Naive thymus-derived CD4-positive, alpha-beta T cell (primary cell): ENCODE measurements at places on chromosomes 2 and 18. TPM values are rescaled to one million over a fixed set of nuclear protein-coding genes. Genes with fewer than 3 reads are reported as not detected.

Gene CARF
- 31.2 TPM for total RNA-seq

Gene AGXT
- not detected for total RNA-seq

- no peaks in the 10 kb centered on the region for H3K4me1 ChIP-seq
- no peaks in the 10 kb centered on the region for H3K36me3 ChIP-seq
- no peak overlapping the region for H3K4me3 ChIP-seq
Observed at GRCh38 chr18:36536426-36536825, 238.9 kb downstream of the FHOD3 start.

Gene FAM237A
- total RNA-seq, result not detected

DNA sequence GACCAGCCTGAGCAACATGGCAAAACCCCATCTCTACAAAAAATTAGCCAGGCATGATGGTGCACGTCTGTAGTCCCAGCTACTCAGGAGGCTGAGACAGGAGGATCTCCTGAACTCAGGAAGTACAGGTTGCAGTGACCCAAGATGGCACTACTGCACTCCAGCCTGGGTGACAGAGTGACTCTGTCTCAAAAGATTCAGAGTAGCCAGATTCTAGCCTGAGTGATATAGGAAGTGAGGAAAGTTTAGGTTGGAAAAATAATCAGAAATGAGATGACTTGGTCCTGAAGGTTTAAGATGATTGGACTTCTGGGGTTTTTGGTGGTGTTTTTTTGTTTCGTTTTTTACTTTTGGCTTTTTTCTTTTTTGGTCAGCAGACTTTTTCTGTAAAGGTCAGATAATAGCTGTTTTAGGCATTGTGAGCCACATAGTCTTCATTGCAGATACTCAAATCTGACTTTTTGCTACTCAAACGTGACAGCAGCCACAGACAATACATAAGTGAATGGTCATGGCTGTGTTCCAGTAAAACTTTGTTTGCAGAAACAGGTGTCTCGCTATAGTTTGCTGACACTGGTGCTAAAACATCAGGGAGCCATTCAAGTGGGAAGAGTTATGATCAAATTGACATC is 104.1 kb upstream of the UBXN4 start:
- peaks cover 29% of the 10 kb centered on the region for H3K36me3 ChIP-seq
- no peak for DNase-seq
- no peaks in the 10 kb centered on the region for H3K4me1 ChIP-seq
- no peak overlapping the region for H3K27ac ChIP-seq
- H3K4me3 ChIP-seq, result no peak overlapping the region

DNA sequence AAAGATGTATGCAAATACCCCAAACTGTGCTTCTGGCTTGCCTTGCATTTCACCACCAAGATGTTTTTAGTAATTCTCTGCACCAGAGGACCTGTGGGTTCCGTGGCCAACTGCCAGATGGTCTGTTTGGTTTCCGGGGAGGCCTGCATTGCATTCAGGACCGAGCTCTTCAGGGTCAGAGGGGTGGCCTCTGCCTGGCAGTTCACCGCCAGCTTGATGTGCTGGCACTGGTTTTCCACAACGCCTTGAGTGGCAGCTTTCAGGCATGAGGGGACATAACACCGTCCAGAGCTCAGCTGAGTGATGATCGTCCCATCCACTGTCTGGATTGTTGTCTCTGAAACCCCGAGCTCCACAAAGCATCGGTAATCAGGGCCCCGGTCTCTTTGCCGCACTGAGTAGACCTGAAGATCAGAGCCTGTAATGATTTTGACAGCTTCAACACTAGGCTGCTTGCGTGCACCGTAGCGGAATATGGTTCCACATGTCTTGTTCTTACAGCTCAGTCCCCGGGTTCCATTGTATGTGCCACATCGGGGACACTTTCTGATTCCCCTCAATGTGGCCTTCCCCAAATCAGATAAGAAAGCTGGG is 9.4 kb downstream of the C2orf42 start:
- no peak overlapping the region for H3K4me3 ChIP-seq
- no peak for DNase-seq
- H3K36me3 ChIP-seq, result peaks cover 7% of the 10 kb centered on the region
- no peak overlapping the region for H3K27ac ChIP-seq
- H3K27me3 ChIP-seq, result no peaks in the 10 kb centered on the region
- no peaks in the 10 kb centered on the region for H3K4me1 ChIP-seq

DNA sequence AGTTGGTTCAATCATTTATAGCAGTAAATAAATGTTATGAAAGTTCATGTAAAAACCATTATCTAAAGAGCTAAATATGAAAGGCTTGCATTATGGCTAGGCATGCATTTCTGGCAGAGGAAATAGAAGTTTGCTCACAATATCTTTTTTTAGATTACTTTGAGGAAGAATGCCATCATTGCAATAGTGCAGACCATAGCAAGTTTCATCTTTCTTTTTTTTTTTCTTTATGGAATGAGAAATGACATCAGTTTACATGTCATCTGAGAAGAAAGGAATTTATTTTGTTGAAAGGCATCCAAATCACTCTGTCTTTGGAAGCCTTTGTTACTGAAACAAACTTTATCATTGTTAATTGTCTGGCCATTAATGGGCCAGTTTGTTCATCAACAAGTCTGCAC is 74.5 kb upstream of the NCKAP5 start:
- no peaks in the 10 kb centered on the region for H3K36me3 ChIP-seq
- H3K27me3 ChIP-seq, result no peaks in the 10 kb centered on the region
- H3K4me3 ChIP-seq, result no peak overlapping the region
- H3K4me1 ChIP-seq, result no peaks in the 10 kb centered on the region
- DNase-seq, result no peak

- DNase-seq, result no peak
- H3K36me3 ChIP-seq, result no peaks in the 10 kb centered on the region
Observed at GRCh38 chr2:5473635-5474034, 218.5 kb upstream of the SOX11 start.

DNA sequence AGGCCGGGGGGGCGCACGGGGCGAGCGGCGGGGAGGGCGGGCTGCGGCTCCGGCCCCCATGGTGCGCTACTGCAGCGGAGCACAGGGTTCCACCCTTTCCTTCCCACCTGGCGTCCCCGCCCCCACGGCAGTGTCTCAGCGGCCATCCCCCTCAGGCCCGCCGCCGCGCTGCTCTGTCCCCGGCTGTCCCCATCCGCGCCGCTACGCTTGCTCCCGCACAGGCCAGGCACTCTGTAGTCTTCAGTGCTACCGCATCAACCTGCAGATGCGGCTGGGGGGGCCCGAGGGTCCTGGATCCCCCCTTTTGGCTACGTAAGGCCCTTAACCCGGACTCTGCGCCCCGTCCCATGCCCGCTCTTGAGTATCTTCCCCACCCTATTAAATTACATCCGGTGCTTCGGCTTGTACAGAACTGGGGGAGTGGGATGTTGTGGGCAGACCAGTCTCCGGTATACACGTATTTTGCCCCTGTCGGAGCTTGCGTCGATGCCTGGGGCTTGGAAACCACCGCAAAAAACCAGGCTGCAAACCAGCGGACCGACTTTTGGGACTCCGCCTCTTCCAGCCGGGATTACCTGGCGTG is 598 bp upstream of the WBP1 start:
- DNase-seq, result peak; percentile 71
- H3K4me1 ChIP-seq, result peaks cover 30% of the 10 kb centered on the region
- no peaks in the 10 kb centered on the region for H3K27me3 ChIP-seq
- H3K27ac ChIP-seq, result peak overlapping the region; percentile 100
- peak overlapping the region; percentile 70 for H3K4me3 ChIP-seq

GRCh38 chr2:151261977-151262291 is 271 bp upstream of the RBM43 start:
- H3K36me3 ChIP-seq, result peaks cover 4% of the 10 kb centered on the region
- H3K4me3 ChIP-seq, result peak overlapping the region; percentile 87
- no peaks in the 10 kb centered on the region for H3K4me1 ChIP-seq
- peak overlapping the region; percentile 96 for H3K27ac ChIP-seq
- no peaks in the 10 kb centered on the region for H3K27me3 ChIP-seq

GRCh38 chr2:177998006-177998405 is 74.6 kb downstream of the PDE11A start:
- H3K27me3 ChIP-seq, result no peaks in the 10 kb centered on the region
- no peak overlapping the region for H3K4me3 ChIP-seq
- H3K36me3 ChIP-seq, result no peaks in the 10 kb centered on the region
- DNase-seq, result no peak
- no peaks in the 10 kb centered on the region for H3K4me1 ChIP-seq
- H3K27ac ChIP-seq, result no peak overlapping the region

- H3K4me3 ChIP-seq, result no peak overlapping the region
- DNase-seq, result no peak
- no peak overlapping the region for H3K27ac ChIP-seq
- H3K27me3 ChIP-seq, result no peaks in the 10 kb centered on the region
Observed at GRCh38 chr18:36813101-36813775, 15.6 kb downstream of the TPGS2 start.

DNA sequence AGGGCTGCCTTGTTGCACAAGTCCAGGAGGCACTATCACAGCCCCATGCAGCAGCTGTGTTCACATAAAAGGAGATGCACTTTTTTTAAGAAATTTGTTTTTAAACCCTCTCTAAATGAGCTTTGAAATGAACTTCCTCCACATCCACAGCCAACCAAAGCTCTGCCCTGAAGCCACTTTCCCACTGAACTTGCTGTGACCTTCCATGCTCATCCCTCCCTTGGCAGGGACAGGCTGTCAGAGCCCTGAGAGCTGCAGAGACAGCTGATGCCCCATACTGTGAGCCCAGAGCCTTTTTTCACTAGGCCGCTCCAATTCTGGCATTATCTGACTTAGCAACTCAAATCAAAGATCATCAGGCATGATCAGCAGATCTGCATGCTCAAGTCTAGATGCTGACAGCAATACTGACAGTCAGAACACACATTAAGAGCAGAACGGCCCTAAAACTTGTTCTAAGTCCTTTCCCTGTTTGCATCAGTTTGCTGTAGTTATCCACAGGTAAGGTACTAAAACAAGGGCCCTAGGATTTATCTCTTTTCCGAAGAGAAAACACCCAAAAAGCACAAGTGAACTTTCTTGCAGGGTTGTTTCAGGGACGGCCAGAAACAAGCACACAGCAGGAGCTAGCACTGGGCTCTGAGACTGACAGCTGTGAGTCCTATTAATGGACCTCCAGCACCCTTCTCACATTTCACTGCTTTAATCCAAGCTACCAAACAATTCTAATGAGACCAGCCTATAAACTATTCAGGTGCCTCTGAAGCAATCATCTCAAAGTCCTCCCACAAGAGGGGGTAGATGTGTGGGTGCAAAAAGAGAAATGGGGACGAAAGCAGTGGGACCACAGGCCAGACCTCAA is 34.9 kb downstream of the RNU4ATAC start:
- H3K4me1 ChIP-seq, result no peaks in the 10 kb centered on the region
- H3K36me3 ChIP-seq, result no peaks in the 10 kb centered on the region
- no peak overlapping the region for H3K27ac ChIP-seq
- no peak for DNase-seq
- no peak overlapping the region for H3K4me3 ChIP-seq
- H3K27me3 ChIP-seq, result no peaks in the 10 kb centered on the region

Gene HAAO
- 0.82 and 1.2 TPM in 2 replicates for total RNA-seq

Gene LHCGR
- not detected for total RNA-seq

Gene KCNJ3
- not detected for total RNA-seq
